ENCODE measurements at places on chromosomes 12 and 14.
A peak's percentile ranks its signal among the peaks of the same experiment; 100 is the strongest.

- no peak for DNase-seq
Observed at GRCh38 chr14:65101631-65102440, 481 bp downstream of the MAX start.

DNA sequence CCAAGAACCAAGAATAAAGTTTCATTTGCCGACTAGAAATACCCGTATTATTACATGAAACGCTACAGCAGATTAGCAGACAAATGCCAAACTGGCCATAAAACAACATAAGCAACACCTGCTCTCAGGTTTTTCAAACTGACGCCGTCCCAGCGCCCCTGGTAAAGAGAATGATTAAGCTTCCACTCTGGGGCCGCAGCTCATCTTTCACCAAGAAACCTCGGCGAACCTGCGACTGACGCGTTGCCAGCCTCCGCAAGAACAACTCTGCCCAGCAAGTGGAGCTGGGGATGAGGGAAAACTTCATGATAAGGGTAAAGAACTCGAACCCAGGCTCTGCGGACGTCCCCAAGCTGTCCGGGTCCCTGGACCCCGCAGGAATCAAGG, 530 bp downstream of the ARL1 start:
- peak; percentile 51 for DNase-seq

DNA sequence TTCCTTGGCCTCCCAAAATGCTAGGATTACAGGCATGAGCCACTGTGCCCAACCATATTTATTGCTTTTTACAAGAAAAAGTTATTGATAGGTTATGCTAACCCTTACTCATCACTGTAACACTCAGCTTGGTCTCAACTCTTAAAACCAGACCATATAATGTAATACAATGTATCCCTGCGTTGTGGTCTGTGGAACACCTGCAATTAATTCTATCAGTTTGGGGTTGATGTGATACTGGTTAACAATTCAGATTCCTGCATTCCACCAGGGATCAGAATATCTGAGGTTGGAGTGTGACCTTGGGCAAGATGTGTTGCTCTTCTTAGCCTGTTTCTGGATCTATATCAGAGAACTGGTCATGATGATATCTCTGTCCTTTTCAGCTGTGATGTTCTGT, 419.0 kb downstream of the RAD51B start:
- no peak for DNase-seq

- no peak for DNase-seq
Observed at GRCh38 chr12:66623455-66623854, 55.4 kb downstream of the GRIP1 start.

GRCh38 chr14:65703996-65704395, 291.5 kb downstream of the FUT8 start:
- no peak for DNase-seq

GRCh38 chr12:131449027-131449426, 261.9 kb upstream of the SFSWAP start:
- DNase-seq: no peak

DNA sequence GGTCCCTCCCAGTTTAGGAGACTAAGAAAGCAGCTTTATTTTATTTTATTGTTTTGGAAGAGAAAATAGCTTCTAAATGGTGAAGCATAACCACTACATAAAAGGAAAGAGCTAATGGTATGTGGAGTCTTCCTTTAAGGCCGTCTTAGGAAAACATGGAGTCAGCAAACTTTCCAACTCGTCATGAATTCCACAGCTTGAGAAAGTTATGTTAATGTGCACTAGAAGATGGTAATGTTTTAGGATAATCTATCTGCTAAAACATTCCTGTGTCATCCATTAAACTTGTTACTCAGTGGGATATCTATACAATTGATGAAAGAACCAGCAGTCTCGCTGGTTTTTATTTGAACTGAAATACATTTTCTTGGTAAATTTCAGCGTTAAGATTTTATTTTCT, 448.4 kb upstream of the SEL1L start:
- DNase-seq: no peak

- no peak for DNase-seq
Observed at GRCh38 chr12:105742567-105742874, 396.2 kb downstream of the NUAK1 start.

DNA sequence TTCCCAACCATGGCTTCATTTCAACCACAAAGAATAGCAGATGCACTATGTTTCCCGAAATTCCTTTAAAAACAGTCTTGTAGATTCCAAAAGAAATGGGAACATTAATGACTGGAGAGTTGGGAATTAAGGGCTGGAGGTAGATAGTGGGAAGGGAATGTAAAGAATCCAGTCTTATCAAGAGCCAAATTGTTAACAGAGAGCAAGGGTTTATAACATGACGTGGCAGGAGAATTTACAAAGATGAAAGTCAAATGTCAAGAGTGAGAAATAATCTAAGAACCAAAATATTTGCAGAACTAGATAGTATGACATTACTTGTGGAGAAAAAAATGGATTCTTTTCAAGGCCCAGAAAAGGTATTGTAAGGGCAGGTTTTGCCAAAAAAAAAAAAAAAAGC, 200.9 kb downstream of the GRIN2B start:
- DNase-seq: no peak

- no peak for DNase-seq
Observed at GRCh38 chr14:101410126-101410525, 151.2 kb upstream of the DIO3 start.

DNA sequence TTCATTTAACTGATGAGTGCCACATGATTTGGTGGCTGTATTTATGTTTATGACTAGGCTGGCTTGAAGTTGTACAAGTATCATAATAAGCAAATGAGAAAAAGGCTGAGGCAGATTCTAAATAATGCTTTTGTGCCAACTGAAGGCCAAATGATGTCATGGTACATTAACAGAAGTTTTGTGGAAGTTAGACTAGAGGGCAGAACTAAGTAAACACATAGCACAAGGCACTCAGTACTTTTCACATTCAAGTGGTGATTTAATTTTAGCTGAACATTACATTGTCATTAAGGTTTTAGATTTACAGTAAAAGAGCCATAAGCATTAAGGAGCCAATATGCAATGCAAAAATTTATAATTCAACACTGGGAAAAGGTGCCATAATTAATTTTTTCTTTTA, 21.1 kb downstream of the PPP1CC start:
- no peak for DNase-seq

- DNase-seq: no peak
Observed at GRCh38 chr12:115984616-115985015, 292.9 kb downstream of the MED13L start.

- no peak for DNase-seq
Observed at GRCh38 chr14:85391455-85391854, 138.5 kb upstream of the FLRT2 start.

DNA sequence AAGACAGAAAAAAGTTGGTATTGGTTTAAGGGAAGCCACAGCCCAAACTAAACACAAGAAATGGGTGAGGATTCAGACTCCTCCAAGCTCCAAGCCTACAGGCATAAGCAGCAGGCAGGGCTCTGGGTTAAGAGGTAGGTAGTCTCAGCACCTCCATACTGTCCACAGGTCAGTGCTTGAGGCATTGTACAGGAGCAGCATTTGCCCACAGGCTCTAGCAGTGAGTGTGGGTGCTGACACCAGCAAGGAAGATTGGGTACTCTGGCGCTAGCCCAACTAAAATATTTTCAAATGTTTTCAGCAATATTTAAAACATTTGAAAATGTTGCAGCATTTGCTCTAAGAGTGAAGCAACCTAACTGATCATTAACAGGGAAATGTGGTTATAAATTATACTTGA, 33.1 kb downstream of the FERMT2 start:
- DNase-seq: no peak

DNA sequence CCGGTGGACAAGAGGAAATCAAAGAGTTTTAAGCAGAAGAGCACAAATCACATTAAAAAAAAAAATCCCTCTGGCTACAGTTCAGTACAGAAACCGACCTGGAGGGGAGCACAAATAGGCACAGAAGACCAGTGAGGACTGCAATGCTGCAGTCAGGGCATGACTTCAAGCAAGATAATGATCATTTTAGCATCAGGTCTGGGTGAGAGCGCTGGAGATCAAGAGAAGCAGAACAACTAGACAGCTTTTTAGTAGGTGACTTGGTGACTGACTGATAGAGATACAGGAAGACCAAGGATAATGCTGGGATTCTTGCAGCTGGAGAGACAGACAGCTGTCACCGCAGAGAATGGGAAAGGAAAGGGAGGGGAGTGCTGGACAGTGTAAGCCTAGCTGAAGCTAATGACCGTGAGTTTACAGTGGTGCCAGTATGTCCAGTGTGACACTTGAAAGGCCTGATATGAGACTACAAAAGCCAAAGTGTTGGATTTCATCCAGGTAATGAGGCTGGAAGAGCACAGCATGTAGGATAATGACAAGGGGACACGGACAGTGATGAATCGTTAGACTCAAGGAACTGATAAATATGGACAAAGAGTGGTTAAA, 5.6 kb downstream of the NFYB start:
- peak; percentile 94 for DNase-seq

DNA sequence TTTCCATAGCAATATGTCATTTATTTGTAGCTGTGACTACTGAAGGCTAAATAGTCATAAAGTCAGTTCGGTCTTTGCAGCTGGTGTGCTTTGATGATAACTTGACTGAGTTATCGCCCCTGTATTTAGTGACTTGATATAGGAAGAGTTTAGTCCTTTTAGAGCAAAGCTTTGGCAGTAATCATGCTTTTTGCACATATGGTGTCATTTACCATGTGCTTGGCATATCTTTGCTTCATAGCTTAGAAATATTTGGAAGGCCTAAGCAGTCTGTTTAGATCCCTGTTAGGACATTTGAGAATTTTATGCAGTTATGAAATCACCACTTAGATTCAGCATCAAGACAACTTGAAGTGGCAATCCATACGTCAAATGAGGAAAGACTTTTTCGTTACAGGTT, 31.6 kb downstream of the POLR3B start:
- no peak for DNase-seq

- DNase-seq: no peak
Observed at GRCh38 chr14:103340480-103341212, 6.6 kb downstream of the EIF5 start.

DNA sequence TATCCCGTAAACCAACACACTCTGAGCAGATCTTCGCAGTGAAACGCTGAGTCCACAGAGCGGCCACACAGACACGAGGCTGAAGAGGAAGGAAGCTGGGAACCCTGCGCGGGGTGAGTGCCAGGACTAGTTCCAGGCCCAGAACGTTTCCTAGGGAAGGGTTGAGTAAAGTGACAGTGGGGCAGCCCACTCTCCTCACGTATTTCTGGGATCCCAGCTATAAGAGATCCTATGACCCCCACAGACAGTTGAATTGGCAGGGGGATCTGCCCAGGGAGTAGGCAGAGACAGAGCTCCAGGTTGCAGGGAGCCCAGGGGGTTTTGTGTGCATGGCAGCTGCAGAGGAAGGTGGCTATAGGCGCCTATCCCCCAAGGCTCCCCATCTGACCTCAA, 51.1 kb downstream of the GTF2A1 start:
- DNase-seq: peak; percentile 12

- DNase-seq: no peak
Observed at GRCh38 chr14:59691266-59691665, 114.7 kb upstream of the CCDC175 start.

- no peak for DNase-seq
Observed at GRCh38 chr12:96053476-96054243, 18.3 kb upstream of the LTA4H start.
